CD8-positive, alpha-beta T cell (primary cell): ENCODE measurements at places on chromosomes 7 and 10.

GRCh38 chr10:80855348-80855971 is 317.8 kb downstream of the SH2D4B start:
- DNase-seq = no peak

- no peak for DNase-seq
These were observed 20.5 kb downstream of the ARHGAP12 start for GRCh38 chr10:31908157-31908556.

GRCh38 chr10:26525586-26525985 is 87.4 kb downstream of the APBB1IP start:
- no peak for DNase-seq

DNA sequence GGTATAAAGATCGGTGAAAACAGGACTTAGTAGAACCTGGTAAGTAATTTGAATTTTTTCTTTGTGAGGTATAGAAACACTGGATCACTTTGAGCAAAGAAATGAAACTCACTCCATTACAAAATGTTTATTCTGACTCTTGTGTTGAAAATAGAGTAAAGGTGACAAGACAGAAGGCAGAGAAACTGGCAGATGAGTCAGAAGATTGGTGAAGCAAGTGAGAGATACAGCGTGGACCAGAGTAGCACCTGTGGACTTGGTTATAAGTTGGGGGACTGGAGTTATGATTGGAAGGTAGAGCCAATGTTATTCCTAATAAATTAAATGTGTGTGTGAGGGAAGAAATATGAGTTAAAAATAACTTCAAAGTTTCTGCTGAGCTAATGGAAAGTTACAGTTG is 620.9 kb downstream of the ZWINT start:
- no peak for DNase-seq

DNA sequence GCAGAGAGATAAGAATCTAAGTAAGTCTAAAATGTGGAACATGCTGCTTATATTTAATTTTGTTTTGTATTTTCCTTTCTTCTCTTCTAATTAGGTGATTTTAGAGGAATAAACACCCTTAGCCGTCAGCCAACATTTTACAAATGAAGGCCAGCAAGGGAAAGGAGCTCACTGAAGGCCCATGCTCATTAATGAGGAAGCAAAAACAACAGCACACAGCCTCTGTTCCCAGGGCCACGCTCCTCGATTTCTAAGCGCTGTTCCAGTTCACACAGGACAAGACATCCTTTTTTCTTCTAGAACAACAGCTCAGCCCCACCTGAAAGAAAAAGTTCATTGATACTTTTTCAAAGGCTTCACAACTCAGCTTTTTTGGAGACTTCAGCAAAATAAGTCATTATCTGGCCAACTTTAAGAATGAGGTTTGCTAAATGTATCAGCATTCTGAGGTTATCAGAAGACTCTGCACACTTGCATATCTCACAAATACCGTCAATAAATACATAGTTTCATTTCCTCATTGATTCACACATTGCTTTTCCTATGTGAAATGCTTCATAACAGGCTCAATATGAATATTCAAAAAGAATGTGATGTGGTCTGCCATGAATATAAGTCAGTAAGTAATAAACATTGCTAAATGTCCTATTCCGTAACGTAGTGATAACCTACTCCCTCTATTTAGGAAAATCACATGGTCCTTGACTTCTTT is 34.8 kb upstream of the SFMBT2 start:
- no peak for DNase-seq

DNA sequence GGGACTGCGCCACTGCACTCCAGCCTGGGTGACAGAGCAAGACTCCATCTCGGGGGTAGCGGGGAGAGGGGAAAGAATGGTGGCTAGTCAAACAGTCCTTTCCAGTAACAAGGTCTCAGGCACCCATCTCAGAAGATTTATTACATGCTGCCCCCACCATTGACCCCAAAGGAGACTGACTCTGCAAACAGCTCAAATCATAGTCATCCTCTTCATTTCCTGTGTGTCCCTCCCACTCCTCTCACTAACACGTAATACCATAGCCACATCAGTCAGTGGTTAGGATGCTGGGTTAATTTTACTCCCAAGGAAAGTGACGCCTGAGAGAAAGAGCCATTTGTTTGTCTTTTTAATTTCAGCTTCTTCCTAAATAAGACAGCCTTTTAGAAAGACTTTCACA is 56.6 kb upstream of the BET1 start:
- no peak for DNase-seq
